AG20443 (cell line): ENCODE measurements at places on chromosomes 7 and 10.

- DNase-seq, result no peak
These were observed 36.5 kb downstream of the CAMK2B start for GRCh38 chr7:44288811-44289340.

GRCh38 chr7:52482076-52482475 is 553.4 kb upstream of the POM121L12 start:
- no peak for DNase-seq

- DNase-seq, result peak; percentile 63
These were observed 24.9 kb downstream of the RGR start for GRCh38 chr10:84269773-84270172.

DNA sequence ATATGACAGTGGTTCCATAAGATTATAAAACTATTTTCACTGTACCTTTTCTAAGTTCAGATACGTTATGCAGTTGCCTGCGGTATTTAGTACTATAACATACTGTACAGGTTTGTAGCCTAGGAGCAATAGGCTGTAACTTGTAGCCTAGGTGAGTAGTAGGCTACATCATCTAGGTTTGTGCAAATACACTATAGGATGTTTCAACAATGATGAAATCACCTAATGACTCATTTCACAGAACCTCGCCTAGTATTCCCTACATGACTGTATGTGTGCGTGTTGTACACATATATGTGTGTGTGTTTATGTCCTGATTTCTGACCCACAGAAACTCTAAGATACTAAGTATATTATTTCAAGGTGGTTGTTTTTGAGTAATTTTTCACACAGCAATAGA is 139.0 kb downstream of the HERPUD2 start:
- no peak for DNase-seq

DNA sequence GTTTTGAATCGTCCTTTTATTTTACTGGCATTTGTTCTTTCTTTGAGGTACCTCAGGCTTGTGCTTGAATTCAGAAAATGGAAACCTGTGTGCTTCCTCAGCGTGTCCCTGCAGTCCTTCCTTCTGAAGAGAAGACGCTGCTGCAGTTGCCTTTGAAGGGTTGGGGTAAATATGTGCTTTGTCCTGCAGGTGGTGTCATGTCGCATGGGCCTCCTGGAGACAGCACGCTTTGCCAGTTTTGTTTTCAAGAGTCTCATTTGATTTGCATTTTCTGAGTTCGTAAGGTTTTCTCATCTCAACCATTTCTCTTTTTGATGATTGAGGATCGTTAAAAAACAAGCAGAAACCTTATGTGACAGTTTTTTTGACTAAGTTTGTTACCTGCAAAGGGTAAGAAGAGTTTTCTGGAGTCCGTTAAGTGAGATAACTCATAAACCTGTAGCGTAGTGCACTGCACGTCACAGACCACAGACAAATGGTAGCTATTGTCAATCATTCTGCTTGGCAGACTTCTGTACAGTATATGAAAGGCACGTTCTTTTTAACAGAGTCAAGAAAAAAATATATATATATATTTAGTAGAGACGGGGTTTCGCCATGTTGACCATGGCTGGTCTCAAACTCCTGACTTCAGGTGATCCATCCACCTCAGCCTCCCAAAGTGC is 57.0 kb downstream of the CDC123 start:
- DNase-seq, result no peak

GRCh38 chr7:105587909-105588635 is 6.8 kb upstream of the EFCAB10 start:
- no peak for DNase-seq

DNA sequence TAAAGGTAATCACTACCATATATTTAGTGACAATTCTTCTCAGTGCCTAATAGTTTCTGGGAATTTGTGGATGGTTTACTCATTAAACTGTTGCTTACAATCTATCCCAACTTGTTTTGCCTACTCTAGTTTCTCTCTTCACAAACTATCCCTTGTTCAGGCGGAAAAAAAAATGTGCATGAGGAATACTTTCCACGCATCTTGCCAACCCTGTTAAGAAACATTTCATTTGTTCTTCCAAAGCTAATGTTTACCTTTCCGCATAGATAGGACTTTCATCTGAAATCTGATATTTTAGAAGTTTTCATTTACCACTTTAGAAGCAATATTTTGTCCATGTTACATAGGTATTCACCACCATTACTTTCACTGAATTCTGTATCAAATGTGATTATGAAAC is 191.9 kb downstream of the MDFIC start:
- DNase-seq, result no peak

GRCh38 chr7:35874886-35875285 is 74.0 kb downstream of the SEPTIN7 start:
- no peak for DNase-seq

DNA sequence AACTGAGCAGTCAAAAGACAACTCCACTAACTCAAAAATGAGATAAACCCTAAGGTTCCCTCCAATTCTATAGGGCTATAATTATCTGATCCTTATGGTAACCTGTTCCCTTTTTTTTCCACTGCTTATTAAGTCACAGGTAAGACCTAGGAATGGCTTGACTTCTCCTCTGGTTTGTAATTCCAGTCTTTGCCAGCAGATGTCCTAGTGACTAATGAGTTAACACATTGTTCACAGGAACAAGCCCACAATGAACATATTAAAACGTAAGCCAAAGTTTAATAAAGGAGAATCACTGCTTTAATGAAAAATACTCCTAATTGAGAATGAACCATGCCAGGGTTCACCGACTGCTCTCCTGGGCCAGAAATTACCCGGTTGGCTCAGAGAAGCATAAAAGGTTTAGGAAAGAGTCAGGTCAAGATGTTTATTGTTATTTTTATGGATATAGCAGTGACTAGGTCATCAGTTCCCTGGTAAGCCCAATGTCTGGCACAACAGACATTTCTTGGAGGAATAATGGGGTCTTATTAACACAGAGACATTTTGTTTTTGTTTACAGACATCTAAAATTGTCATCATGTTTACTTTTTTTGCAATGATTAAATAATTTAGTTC is 120.1 kb downstream of the ELAPOR2 start:
- DNase-seq, result peak; percentile 39

DNA sequence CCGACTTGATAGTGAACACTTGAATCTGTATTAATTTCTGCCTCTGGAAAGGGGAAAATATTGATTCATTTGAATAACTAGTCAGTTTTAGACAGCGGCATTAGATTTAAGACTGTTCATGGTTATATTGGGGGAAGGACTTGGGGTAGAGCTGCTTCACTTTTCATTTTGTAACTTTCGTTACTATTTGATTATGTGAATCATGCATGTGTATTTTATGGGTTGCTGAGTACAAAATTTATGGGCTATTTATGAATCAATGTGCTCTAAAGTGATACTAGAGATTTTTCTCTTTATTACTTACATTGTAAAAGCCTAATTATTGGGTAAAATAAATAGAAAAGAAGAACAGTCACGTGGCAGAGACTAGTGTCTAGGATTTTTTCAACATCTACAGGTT is 4.9 kb downstream of the GLUD1 start:
- no peak for DNase-seq

GRCh38 chr7:142583446-142583845 is 165.8 kb upstream of the PRSS1 start:
- DNase-seq, result peak; percentile 79

GRCh38 chr7:141402277-141402996 is 148.8 kb upstream of the AGK start:
- DNase-seq, result no peak
